CD8-positive, alpha-beta memory T cell (primary cell): ENCODE measurements at places on chromosomes 16 and 17.

GRCh38 chr16:67710607-67711006 is 8.5 kb downstream of the GFOD2 start:
- no peak for DNase-seq

- DNase-seq = no peak
These were observed 1.3 kb upstream of the SP2 start for GRCh38 chr17:47894498-47895346.

DNA sequence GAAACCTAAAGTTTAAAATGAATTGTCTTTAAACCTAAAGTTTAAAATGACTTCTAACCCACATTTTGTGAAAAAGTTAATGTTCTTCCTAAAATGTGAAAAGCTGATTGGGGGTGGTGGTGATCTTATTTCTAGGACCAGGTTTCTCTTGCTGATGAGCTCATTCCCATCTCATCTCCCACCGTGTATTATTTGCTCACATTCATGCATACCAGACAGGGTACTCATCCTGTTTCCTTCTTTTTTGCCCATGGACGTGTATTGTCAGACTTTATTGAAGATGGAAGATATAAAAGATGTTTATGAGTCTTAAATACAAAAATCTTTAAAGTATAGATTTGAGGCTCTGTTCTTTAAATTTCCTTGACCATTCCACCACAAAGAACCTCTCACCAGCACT is 70.1 kb upstream of the MPHOSPH6 start:
- no peak for DNase-seq

DNA sequence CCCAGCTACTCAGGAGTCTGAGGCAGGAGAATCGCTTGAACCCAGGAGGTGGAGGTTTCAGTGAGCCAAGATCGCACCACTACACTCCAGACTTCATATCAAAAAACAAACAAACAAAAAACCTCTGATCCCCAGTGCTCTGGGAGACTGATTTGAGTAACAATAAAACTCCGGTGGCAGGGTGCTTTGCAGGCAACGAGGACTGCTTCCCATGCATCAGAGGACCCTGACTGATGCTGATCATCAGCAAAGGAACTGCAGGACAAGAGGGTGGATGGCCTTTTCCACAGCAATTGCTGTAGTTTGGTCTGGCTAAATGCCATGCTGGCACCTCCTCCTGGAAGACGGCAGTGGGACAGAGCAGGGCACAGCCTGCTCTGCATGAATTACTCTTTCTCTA is 6.4 kb upstream of the SLC39A11 start:
- no peak for DNase-seq

DNA sequence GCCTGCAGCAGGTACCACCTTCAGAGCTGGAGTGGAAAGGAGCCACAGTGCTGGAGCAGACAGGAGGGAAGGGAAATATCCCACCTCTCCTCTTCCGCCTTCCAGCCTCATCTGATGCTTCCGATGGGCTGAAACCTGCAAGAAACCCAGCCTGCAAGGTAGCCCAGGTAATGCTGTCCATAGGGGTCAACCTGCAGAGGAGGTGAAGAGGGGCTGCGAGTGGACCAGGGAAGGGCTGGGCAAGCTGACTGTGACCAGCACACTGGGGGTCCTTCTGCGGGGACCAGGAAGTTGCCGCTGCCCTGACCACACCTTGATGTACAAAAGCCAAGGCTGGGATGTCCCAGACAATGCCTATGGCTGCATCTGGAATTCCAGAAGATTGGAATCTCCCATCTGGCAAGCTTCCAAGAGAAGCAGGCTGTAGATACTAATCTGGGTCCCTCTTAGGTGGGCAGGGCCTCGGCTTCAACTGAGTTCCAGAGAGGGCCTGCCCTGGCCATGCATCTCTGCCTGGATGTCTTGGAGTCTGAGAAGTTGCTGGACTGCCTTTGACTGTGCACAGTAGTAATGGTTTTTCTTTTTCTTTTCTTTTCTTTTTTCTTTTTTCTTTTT is 5.8 kb downstream of the FOXL1 start:
- no peak for DNase-seq

DNA sequence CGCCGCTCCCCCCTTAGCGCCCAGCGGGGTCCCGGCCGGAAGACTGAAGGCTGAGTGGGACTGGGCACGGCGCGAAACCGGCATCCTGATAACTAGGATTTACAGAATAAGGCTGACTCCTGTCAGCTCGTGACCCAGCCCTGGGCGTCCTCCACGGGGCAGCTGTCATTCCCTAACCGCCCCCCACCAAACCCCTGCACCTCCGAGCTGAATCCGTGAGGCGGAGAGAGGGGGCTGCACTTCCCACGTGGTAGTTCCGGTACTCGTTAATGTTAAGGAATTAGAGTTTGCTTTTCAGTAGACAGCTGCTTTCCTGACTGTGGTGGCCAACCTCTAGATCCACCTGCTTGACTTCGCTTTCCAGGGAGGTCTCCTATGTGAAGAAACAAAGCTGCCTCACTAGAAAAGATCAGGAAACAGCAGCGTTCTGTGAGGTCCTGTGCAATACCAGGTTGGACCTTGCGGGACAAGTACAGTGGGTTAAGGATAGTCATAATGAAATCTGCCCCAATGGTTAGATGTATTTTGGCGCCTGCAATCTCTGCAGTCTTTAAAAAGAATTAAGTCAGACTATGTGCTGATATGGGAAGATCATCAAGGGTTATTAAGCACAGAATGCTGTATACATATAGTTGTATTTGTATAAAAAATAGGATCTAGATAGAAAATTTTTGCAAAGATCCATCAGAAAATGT is 1.1 kb upstream of the WBP2 start:
- no peak for DNase-seq

DNA sequence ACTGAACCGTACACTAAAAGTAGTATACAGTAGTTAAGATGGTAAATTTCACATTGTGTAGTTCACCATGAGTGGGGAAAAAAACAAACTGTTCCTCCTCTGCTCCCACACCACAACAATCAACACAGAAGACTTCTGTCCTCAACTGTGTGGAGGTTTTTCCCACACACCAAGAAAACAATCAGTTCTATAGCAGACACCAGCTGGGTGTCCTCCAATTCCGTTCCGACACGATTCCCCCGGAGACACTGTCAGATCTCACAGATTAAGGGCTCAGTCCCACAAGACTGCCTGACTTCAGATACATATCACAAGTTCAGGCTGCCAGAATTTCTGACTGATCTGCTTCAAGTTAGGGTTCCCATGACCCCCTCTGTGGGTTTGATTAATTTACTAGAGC is 31.8 kb downstream of the BBS2 start:
- DNase-seq = no peak

GRCh38 chr17:19487024-19487600 is 46.5 kb upstream of the SLC47A1 start:
- no peak for DNase-seq

- DNase-seq = no peak
These were observed 54.3 kb downstream of the SOCS1 start for GRCh38 chr16:11201498-11202259.

DNA sequence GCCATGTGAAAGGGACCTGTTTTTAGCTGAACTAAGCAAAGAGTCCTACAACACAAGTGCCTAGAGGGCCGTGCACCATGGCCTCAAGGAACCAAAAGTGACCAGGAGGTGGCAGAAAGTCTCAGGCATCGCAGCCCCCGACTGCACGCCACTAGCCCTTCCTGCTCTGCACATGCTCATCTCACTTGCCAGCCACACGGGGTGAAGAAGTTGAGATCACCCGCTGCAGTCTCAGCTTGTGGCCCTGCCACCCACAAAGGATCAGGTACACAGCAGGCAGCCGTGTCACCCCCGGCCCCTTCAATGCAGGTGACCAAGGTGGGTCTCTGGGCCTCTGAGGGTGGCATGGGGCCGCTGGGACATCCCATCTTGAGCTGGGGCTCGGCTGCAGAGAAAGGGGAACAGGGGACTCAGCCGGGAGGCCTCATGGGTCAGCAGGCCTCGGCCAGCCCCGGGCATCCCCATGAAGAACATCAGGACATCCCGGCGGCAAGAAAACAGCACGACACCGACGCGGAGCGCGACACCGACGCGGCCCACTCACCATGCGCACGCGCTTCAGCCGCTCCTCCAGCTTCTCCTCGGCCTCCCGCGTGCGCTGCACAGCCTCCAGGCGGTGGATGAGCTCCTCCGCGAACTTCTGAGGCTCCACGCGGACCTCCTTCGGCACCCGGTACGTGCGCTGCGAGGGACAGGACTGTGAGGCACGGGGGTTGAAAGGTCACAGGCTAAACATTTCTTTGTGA is 21.0 kb downstream of the PDIA2 start:
- no peak for DNase-seq

DNA sequence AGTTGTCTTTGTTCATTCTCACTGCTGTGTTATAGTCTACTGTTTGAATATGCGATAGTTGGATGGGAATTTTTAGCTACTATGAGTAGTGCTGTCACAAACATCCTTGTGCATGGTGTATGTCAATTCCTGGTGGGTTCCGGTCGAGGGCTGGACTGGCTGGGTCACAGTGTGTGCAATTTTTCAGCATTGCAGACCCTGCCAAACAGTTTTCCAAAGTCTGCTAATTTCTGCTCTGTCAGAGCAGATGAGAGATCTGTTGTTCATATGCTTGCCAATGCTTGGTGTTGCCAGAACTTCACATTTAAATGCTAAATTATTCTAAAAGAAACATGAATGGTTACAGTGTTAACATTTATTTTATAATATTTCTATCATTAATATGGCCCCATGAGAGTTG is 3.6 kb upstream of the C16orf96 start:
- DNase-seq = no peak

GRCh38 chr16:82735673-82736091 is 108.9 kb downstream of the CDH13 start:
- DNase-seq = no peak

GRCh38 chr16:76108460-76108859 is 168.7 kb upstream of the CNTNAP4 start:
- DNase-seq = no peak

DNA sequence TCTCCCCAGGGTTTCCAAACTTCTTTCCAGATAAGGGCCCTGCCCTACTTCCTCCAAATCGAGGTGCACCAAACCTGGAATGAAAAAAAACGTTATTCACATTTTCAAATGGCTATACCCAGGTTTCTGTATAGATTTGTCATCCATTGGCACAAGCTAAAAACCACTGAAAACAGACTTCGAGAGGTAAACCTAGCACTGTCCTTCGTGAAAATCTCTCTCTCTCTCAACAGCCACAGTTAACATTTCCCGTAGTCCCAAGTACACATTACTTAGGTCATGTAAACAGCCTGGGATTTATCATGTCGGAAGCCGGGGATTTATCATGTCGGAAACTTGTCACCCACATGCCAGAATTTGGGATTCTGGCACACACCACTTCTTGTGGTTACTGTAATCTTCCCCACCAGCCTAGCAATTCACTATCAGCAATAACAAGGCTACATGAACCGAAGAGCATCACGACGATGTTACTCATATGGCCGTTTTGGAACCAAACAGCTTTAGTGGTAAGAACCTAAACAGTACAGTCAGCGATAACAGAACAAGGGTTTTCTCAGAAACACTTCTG is 1.2 kb downstream of the DDX5 start:
- no peak for DNase-seq

GRCh38 chr16:4520913-4521312 is 17.7 kb downstream of the CDIP1 start:
- no peak for DNase-seq

DNA sequence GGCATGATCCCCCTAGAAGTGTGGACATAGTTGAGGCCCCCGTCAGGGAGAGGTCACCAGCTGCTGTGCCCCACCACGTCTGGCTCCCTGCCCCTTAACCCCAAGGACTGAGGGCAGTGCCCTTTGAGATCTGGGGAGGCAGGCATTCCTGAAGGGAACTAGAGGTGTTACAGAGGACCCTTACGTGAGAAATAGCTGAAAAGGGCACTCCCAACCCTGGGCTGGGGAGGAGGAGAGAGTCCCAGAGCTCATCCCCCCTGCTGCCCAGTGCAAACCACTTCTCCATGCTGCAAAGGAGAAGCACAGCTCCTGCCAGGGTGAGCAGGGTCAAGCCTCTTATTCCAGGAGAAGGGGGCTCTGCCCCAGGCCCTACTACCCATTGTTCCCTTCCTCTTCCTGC is 10.3 kb upstream of the MINK1 start:
- no peak for DNase-seq

- no peak for DNase-seq
These were observed 8.4 kb upstream of the SPDYE4 start for GRCh38 chr17:8766731-8767130.

DNA sequence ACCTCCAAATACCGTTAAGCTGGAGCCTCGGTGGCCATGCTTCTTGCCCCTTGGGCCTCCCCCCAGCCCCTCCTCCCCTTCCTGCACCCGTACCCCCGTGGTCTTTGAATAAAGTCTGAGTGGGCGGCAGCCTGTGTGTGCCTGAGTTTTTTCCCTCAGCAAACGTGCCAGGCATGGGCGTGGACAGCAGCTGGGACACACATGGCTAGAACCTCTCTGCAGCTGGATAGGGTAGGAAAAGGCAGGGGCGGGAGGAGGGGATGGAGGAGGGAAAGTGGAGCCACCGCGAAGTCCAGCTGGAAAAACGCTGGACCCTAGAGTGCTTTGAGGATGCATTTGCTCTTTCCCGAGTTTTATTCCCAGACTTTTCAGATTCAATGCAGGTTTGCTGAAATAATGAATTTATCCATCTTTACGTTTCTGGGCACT is 928 bp downstream of the HBA1 start:
- DNase-seq = no peak

GRCh38 chr16:78458588-78458987 is 359.1 kb downstream of the WWOX start:
- DNase-seq = no peak

- no peak for DNase-seq
These were observed 21.4 kb downstream of the ACTG1 start for GRCh38 chr17:81491181-81491581.
